ENCODE measurements at places on chromosomes 11 and 22.

DNA sequence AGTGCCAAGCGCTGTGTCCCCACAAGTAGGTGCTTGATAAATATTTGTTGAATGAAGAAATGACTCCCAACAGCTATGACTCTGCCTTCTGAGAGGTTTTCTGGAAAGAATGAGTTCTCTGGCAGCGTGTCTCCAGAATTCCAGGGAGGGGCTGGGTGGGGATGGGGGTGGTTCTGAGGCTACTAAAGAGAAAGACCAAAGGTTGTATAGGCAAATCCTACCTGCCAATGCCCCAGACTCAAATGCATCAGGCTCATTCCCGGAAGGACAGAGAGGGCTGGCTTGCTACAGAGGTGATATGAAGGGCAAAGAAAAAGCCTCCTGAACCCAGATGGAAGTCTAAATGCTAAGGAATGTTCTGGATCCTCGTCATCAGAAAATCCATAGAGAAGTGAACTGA lies 1.9 kb downstream of the DUSP18 start:
- DNase-seq, result no peak

DNA sequence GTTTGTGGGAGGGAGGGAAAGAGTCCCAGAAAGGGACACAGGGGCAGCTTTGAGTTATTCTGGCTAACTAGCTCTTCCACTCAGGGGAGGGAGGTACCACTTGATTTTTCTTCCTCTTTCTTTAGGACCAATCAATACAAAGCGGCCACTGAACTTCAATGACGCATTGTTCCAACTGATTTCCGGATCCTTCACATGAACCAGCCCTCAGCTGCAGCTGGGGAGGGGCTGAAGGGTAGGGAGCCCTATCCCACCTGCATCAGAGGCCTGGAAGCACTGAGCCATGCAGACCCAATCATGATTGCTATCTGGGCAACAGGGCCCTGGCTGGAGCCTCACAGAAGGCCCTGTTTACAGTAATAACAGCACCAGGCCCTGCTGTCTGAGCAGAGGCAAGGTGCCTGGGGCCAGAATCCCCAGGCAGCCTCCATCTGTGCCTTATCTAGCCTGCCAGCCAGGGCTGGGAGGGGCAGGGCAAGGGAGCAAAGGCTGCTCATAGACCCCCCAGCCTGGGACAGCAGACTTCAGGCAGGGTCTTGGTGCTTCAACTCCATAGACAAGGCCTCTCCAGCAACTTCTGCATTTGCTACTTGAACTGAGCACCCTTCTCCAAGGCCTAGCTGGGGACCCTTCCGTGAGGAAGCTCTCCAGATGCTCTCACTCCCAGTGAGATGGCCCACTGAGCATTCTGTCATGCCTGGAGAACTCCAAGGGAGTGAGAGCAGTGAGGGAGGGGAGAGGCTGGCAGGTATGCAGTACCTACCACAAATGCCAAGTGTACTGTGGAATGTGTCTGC lies 22.5 kb downstream of the CLPB start:
- DNase-seq, result no peak

GRCh38 chr11:1877211-1878136 lies 14.2 kb downstream of the PRR33 start:
- DNase-seq, result no peak

DNA sequence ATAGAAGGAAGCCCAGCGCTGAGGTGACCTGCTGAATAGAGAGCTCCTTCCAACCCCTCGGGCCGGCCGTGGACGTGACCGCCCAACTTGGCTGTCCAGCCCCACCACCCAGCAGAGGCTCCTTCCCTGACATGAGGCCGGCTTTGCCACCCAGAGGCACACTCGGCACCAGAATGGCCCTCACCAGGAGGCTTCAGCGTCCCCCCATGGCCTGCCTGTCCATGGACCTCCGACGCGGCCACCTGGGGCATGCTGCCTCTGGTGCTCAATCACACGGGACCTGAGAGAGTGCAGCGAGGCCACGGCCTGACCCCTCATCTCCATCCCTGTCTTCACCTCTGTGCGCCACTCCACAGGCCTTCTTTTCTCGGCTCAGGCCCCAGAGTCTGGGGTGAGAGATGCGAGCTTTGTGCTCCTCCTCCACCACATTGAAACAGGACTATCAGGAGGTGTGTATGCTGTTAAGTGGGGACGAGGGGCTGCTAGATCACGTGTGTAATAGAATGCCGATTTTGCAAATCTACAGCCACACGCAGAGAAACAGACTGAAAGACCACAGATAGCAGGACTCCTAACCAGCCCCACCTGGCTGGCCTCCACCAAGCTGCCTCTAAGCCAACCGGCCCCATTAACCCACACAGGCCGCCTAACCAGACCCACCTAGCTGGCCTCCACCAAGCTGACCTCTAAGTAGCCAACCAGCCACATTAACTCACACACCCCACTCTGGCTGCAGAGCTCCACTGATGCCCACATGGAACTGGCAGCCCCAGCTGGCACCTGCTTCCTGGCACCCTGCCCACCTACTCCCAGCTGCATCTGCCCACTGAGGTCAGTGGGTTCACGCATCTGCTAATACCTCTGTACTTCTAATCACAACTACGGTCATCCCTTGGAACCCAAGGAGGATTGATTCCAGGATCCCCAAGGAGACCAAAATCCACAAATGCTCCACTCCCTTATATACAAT lies 20.7 kb downstream of the LINC01488 start:
- DNase-seq, result no peak

GRCh38 chr11:16924462-16924825 lies 89.8 kb downstream of the PLEKHA7 start:
- DNase-seq, result no peak

DNA sequence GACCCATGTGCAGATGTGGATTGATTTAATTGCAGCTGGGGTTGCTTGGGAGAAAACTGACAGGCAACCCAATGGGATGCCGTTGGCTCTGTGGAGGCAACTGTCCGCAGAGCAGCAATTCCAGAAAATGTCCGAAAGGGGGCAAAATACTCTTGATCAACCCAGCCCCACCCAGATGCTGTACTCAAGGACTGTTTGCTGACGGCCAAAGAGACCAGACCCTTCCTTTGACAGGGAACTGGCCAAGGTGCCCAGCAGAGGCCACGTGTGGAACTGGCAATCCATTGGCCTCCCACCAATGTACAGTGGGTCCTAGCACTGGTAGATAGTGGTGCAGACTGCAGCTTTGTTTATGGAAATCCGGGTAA lies 29.7 kb upstream of the KCNA4 start:
- no peak for DNase-seq

DNA sequence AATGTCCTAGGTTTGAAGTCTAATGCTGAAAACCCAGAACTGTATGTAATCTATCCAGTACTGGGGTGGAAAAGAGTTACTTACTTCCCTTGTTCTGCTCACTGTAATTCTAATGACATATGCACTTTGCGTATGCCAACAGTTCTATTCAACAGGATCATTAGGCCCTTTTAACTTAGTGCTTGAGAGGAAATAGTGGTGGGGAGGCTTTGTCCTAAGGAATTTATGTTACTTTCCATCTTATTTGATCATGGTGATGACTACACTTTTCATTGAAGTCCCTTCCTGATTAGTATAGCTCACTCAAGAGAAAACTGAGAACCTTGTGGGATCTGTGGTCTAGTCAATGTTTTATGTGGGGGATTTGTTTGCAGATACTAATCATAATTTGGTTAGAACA lies 348.2 kb downstream of the GUCY1A2 start:
- no peak for DNase-seq

- peak; percentile 28 for DNase-seq
Observed at GRCh38 chr22:42868751-42869251, 11.7 kb upstream of the ARFGAP3 start.

DNA sequence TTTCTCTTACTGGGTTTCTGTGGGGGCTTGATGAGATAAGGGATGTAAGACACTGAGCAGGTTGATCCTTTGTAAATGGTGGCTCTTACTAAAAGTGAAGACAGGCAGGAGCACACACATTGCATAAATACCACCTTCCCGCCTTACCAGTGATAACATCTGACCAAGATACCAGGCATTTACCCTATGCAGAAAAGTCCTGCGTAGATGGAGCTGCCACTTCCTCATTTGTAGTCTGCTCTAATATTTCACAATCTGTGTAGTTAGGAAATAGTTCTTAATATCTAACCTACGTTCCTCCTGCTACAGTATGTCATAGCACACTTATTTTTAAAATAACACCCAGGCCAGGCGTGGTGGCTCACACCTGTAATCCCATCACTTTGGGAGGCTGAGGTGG lies 23.9 kb upstream of the SWAP70 start:
- DNase-seq, result no peak

DNA sequence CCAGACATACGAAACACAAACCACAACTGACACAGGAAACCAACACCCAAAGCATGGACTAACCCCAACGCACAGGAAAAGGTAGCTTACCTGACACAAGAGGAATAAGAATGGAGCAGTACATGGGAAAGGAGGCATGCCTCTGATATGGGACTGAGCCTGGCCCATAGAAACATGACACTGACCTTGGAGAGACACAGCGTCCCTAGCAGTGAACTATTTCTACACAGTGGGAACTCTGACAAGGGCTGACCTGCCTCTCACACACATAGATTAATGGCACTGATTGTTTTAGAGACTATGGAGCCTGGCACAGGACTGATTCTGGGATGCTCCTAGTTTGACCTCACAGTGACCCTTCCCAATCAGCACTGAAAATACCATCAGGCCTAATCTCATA lies 12.0 kb downstream of the CCKBR start:
- no peak for DNase-seq

GRCh38 chr11:116605543-116606459 lies 167.0 kb downstream of the BUD13 start:
- DNase-seq, result no peak

- DNase-seq, result peak; percentile 85
Observed at GRCh38 chr22:41479671-41480396, 10.9 kb downstream of the ACO2 start.

- DNase-seq, result no peak
Observed at GRCh38 chr11:17640493-17641164, 78.7 kb upstream of the MYOD1 start.

GRCh38 chr11:9802291-9802861 lies 138.5 kb downstream of the SWAP70 start:
- no peak for DNase-seq

All from hippocampal formation (tissue), 2 donors.